ENCODE measurements at places on chromosomes 1 and 21.

DNA sequence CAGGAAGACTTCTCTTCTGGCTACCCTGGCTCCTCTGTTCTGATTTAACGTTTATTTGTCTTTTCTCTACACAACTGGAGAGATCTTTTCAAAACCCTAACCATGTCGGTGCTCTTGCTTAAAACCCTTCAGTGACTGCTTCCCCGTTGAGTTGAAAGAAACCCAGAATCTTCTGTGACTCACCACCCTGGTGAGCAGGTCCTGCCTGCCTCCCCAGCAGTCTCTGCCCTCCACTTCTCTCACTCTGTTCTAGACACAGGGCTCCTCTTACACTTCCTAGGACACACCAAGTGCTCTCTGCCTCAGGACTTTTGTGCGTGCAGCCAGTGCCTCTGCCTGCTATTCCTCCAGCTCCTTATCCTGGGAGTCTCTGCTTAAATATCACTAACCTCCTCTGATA is 131.4 kb downstream of the IER5 start:
- DNase-seq, result no peak

GRCh38 chr1:119910618-119911017 is 14.3 kb upstream of the ADAM30 start:
- DNase-seq, result no peak

GRCh38 chr1:78553859-78554258 is 63.1 kb downstream of the PTGFR start:
- DNase-seq, result no peak

- DNase-seq, result no peak
Measured at GRCh38 chr1:199033661-199034060, 394.8 kb downstream of the PTPRC start.

DNA sequence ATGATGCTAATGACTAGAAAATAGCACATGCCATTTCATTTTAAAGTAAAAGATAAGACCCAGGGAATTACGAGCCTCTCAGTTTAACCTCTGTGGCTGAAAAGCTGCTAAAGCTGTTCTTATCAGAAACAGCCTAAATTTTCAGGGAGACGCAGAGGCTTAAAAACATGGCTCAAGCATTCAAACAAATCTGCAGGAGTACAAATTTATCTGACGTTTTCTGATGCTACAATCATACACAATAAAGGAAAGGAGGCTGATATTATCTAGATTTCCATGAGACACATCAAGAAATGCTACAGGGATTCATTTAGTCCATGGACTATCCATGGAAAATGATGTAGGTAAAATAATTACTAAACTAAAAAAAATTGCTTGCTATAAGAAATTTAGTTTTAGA is 65.3 kb upstream of the SCYL3 start:
- DNase-seq, result no peak

DNA sequence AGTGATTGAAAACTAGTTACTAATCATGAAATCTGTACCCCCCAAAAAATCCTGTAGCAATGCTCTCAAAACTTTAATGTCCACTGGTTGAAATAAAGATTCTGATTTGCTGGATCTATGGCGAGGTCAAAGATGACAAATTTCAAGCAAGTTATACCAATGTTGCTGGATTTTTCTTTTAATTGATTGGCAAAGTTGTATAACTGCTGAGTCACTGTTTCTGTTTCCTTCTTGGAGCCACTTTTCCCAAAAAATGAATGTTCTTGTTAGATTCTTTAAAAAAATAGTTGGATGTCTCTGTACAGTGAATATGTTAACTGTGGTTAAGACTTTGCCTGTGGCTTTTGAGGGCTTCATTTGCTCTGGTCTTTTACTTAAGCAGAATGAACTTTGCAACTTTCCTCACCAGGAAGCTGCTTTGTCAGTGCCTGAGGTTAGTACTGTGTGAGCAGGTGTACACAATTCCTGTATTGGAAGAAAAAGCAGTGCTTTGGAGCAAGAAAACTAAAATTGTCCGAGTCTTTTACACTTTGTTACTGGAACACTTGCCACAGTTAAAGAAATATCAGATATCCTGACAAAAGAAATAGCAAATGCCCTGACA is 1211.9 kb downstream of the MRPL39 start:
- no peak for DNase-seq

GRCh38 chr1:65243491-65243890 is 65.9 kb upstream of the DNAJC6 start:
- DNase-seq, result no peak
